ENCODE measurements at places on chromosomes 13 and 19.
A peak's percentile ranks its signal among the peaks of the same experiment; 100 is the strongest.

DNA sequence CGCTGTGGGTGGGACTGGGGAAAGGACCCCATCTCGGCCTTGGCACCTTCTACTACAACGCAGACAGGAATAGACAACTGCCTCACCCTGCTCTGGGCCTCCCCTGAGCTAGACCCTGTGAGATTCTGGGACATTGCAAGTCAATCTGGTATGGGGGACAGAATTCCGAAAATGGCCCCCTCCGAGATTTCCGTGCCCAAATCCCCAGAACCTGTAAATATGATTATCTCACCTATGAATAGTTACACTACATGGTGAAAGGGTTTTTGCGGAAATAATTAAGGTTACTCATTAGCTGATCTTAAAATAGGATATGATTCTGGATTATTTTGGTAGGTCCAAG lies 618 bp upstream of the ZBTB45 start:
- no peak for DNase-seq

- DNase-seq = no peak
Observed at GRCh38 chr19:51439021-51439465, 19.2 kb downstream of the SIGLEC8 start.

- no peak for DNase-seq
Observed at GRCh38 chr13:64553411-64554129, 2676.6 kb downstream of the PCDH9 start.

GRCh38 chr19:53389978-53390377 lies 5.0 kb upstream of the ZNF765 start:
- DNase-seq = no peak

DNA sequence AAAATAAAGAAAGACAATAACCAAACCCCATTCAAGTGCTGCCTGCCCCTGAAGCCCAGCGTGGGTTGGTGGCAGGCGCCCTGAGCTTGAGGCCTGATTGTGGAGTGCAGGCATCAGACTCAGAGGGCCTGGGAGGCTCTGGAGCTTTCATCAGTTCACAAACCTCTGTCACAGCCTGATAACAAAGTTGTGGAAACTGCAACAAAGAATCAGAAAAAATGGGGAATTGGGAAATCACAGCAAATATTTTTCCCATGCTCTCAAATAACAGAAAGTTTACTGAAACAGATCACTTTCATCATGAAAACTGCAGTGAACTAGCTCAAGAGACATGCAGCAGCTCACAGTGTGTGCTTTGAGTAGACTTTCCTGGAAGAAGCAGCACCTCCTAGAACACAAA lies 793.6 kb downstream of the UQCRFS1 start:
- no peak for DNase-seq

DNA sequence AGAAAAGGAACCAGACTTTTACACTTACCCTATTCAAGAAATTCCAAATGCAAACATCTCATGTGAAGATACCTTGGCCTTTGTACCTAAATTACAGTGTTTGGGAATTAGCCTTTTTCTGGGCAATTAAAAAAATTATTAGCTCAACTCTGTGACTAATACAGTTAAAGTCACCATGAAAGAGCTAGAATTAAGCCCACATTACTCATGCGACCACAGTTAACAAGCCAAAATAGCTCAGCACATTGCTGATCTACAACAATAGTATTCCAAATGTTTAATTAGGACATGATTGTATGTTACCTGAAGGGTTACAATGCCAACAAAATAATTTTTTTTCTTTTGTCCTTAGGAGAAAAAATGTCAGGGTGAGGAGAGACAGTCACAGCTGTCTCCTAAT lies 263.6 kb upstream of the GPC6 start:
- DNase-seq = no peak

GRCh38 chr13:41613471-41613870 lies 156.1 kb downstream of the RGCC start:
- no peak for DNase-seq

- no peak for DNase-seq
Observed at GRCh38 chr13:93847162-93847561, 620.6 kb downstream of the GPC6 start.

- DNase-seq = no peak
Observed at GRCh38 chr13:113584870-113585671, 518 bp downstream of the TFDP1 start.

DNA sequence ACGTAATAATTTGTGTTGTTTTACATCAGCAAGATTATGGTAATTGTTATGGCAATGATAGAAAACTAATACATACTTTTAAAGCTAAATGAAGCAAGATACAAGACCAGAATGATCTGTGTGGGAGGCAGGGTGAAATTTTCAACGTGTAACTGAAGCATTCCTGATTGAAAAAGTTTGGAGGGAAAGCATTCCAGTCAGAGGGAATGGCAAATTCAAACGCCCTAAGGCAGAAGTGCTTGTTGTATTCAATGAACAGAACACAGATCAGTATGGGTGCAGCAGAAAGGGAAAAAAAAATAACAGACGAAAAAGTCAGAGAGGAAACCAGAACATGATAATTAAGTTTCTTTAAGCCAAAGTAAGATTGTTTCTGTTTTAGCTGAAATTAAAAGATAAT lies 928.5 kb upstream of the SLITRK1 start:
- DNase-seq = no peak

GRCh38 chr19:46471116-46471733 lies at the start of gene PNMA8A:
Gene PNMA8A (minus strand): TSS chr19:46471563. CDS start chr19:46471035, 528 bp downstream.
- DNase-seq = peak; percentile 95

DNA sequence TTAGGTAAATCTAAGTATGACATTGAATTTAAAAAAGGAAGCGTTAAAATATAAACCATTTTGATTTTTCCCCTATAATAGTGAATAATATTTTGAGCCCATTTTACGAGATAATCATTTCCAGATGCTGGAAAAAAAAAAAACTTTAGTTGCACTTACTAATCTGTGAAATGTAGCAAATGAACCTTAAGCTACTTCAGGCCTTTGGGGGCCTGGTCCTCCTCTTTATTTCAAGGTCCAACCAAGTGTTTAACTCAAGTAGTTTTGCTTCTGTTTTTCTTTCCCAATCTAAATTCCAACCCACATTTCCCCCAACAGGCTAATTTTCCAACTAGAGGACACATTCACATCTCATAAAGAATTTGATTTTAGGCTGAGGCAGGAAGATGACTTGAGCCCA lies 101.2 kb downstream of the TNFRSF19 start:
- no peak for DNase-seq

GRCh38 chr19:57105976-57106721 lies 13.6 kb upstream of the USP29 start:
- DNase-seq = no peak

DNA sequence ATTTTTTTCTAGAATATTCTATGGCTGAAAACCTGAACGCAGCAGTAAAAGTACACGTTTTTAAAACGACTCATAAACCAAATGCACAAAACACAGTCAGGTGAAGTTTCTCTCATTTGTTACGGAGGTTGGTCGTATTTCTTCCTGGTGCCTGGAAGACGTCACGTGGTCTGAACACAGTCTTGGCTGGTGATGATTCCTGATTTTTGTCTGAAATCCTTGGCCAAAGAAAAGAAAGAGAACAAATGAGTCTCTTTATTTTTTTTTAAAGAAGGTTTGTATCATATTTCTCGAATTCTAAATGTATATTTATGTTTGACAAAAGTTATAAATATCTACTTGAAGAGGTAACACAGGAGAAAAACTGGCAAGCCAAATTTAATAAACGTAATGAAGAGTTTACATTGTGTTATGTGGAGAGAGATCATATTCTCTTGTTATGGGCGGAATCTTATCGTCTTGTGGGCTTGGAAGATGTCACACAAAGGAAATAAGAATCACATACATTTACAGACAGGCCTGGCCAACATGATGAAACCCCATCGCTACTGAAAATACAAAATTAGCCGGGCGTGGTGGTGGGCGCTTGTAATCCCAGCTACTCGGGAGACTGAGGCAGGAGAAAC lies 10.0 kb upstream of the PNMA8A start:
- no peak for DNase-seq

- DNase-seq = no peak
Observed at GRCh38 chr13:61935710-61936109, 520.1 kb upstream of the PCDH20 start.

GRCh38 chr13:45482571-45483173 lies 17.9 kb downstream of the COG3 start:
- no peak for DNase-seq

- DNase-seq = no peak
Observed at GRCh38 chr19:5908773-5909442, 4.2 kb downstream of the VMAC start.

GRCh38 chr19:43101950-43102349 lies 19.4 kb upstream of the PSG2 start:
- DNase-seq = no peak

GRCh38 chr19:15136234-15136954 lies 29.2 kb downstream of the SYDE1 start:
- DNase-seq = no peak

- no peak for DNase-seq
Observed at GRCh38 chr13:35136585-35136984, 194.5 kb downstream of the NBEA start.

DNA sequence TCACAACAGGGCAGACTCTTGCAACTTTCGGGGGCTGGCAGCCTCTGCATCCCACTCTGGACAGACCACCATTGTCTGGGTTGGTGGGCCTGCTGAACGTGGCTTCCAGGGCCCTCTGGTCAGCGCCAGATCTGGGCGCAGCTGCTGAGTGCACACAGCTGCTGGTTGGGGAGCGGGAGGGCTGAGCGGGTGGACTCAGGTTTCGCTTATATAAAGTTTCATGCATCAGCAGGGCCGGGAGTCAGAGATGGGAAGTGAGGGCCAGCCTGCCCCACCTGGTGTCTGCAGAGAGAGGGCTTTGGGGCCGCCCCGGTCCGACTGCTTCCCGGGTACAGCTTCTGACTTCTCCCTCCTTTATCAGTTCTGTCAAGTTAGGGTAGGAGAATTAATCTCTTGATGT lies 6.9 kb downstream of the ARHGEF7 start:
- peak; percentile 51 for DNase-seq

DNA sequence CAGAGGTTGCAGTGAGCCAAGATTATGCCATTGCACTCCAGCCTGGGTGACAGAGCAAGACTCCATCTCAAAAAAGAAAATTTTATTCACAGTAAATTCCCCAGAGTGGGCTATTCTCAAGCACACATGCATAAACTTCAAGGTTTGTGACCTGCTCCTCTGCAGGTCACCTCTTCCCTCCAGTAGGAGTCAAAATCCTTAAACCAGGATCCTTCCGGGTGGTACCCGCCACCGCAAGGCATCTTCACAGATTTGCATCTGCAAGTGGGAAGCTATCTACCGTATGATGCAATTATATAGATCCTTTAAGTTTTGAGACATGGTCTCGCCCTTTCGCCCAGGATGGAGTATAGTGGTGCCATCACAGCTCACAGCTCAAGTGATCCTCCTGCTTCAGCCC lies 3.0 kb upstream of the ECH1 start:
- no peak for DNase-seq

Data from NCI-H1105 treated with DMSO at 0.1 percent for 48 hours (cell line).